ENCODE measurements at places on chromosomes 7 and 10. TPM values are rescaled to one million over a fixed set of nuclear protein-coding genes. Genes with fewer than 3 reads are reported as not detected.

GRCh38 chr7:32043688-32044087 lies 26.5 kb downstream of the PDE1C start:
- no peaks in the 10 kb centered on the region for H3K36me3 ChIP-seq
- no peaks in the 10 kb centered on the region for H3K27me3 ChIP-seq
- peaks cover 3% of the 10 kb centered on the region for H3K4me1 ChIP-seq

The ENTPD1 gene
- 1.7 TPM for total RNA-seq

DNA sequence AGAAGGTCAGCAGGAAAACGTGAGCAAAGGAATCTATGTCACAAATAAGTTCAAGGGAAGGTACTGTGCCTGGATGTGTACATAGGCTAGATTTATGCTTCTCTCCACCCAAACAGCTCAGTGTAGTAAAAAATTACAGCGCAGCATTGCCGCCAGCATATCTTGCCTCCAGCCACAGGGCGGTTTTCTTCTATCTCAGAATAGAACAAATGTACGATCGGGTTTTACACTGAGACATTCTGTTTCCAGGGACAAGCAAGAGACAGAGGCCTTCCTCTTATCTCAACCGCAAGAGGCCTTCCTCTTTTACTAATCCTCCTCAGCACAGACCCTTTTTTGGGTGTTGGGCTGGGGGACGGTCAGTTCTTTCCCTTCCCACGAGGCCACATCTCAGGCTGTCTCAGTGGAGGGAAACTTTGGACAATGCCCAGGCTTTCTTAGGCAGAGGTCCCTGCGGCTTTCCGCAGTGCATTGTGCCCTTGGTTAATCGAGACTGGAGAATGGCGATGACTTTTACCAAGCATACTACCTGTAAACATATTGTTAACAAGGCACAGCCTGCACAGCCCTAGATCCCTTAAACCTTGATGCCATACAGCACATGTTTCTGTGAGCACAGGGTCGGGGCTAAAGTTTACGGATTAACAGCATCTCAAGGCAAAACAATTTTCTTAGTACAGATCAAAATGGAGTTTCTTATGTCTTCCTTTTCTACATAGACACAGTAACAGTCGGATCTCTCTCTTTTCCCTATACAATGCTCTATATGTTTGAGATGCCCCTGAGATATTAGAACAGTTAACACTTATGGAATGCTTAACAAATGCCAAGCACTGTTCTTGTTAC lies 11.6 kb upstream of the ABHD11 start:
- no peak for DNase-seq
- no peaks in the 10 kb centered on the region for H3K36me3 ChIP-seq
- 0 out of 2 replicates have a peak, but pooled peaks cover 3% of the 10 kb centered on the region for H3K4me1 ChIP-seq
- peak overlapping the region; percentile 66 for H3K27ac ChIP-seq

The DHTKD1 gene
- 61.4 TPM for total RNA-seq

- no peak for DNase-seq
- peaks cover 2% of the 10 kb centered on the region for H3K36me3 ChIP-seq
- no peak overlapping the region for H3K27ac ChIP-seq
- no peak overlapping the region for H3K4me3 ChIP-seq
Measured at GRCh38 chr10:378230-378929, 243.1 kb downstream of the ZMYND11 start.

- H3K27me3 ChIP-seq: no peaks in the 10 kb centered on the region
- no peak for DNase-seq
- H3K4me1 ChIP-seq: no peaks in the 10 kb centered on the region
- H3K36me3 ChIP-seq: no peaks in the 10 kb centered on the region
- no peak overlapping the region for H3K27ac ChIP-seq
Measured at GRCh38 chr10:30967650-30968410, 63.8 kb downstream of the ZNF438 start.

DNA sequence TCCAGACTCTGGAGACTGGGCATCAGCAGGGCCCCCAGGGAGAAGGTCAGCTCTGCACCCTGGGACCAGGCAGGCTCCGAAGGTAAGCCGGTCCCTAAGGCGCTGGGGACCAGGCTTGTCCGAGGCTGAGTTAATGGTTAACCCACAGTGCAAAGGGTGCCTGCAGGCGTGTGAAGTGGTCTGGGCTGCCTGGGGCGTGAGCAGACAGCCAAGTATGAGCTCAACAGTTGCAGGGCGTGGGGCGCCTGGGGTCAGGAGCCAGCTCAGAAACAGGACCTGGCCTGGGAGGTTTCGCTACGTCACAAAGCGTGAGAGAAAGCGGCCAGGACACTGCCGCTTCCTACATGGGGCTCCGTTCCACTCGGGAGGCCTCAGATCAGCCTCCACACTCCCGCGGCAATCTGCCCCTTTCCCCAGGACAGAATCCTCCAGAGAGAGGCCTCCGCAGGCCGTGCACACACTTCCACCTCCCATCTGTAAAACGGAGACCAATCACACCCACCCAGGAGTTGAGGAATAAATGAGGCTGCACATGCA lies 16.0 kb downstream of the PDGFA start:
- H3K27me3 ChIP-seq: no peaks in the 10 kb centered on the region
- peak overlapping the region; percentile 100 for H3K27ac ChIP-seq
- peaks cover 12% of the 10 kb centered on the region for H3K36me3 ChIP-seq
- no peak overlapping the region for H3K4me3 ChIP-seq
- peak; percentile 99 for DNase-seq

DNA sequence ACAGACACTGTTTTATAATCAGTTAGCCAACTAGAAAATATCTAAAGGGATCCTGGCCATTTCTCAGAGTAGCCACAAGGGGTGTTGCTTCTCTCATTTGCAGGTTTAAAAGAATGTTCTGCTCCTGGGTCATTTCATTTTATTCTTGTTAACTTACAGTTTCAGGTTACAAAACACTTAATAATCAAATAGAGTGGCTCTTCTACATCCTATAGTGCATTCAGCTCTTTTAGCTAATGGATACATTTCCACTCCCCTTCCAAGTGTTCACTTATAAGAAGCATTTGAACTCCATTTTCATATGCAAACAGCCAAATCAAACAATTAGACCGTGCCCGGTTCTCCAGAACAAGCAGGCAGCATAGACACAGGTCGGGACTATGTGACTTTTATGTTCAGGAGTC lies 117.5 kb downstream of the TRIL start:
- H3K4me1 ChIP-seq: no peaks in the 10 kb centered on the region
- DNase-seq: no peak
- H3K27ac ChIP-seq: no peak overlapping the region
- no peaks in the 10 kb centered on the region for H3K27me3 ChIP-seq
- H3K36me3 ChIP-seq: no peaks in the 10 kb centered on the region
- no peak overlapping the region for H3K4me3 ChIP-seq

DNA sequence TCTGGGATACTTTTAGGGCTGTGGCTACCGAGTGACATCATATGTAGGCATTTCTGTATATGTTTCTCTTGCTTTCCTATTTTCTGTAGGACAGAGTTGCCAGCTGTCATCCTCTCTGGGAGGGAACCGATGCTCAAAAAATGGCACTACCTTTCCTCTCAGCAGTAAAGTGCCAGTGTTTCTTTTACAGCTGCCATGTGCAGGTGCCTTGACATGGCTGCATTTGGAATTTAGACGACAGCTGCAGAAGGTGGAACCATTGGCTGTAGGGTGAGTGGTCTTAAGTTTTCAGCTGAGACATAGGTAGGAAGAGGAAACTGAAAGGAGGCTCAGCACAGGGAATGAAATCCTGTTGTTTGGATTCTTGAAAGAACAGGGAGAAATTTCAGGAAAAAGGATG lies 20.2 kb upstream of the RPA3 start:
- H3K27me3 ChIP-seq: no peaks in the 10 kb centered on the region
- H3K4me1 ChIP-seq: no peaks in the 10 kb centered on the region
- DNase-seq: no peak

GRCh38 chr10:33039181-33039580 lies 81.2 kb upstream of the ITGB1 start:
- H3K27me3 ChIP-seq: no peaks in the 10 kb centered on the region
- H3K27ac ChIP-seq: no peak overlapping the region
- H3K4me1 ChIP-seq: no peaks in the 10 kb centered on the region

DNA sequence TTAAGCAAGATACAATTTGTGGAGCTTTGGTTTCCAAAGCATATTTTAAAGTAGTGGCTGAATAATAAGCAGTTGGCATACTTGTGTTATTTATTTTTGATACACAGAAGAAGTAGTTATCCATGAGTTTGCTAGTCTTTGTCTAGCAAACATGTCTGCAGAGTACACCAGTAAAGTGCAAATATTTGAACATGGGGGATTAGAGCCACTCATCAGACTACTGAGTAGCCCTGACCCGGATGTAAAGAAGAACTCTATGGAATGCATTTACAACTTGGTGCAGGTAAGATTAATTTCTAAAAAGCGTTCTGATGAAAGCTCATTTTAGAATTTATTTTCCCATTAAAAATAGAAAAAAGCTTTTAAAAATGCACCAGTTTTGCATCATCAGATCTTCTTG lies 31.4 kb downstream of the ARMC3 start:
- DNase-seq: no peak
- peaks cover 8% of the 10 kb centered on the region for H3K4me1 ChIP-seq
- H3K4me3 ChIP-seq: no peak overlapping the region
- H3K27me3 ChIP-seq: no peaks in the 10 kb centered on the region

DNA sequence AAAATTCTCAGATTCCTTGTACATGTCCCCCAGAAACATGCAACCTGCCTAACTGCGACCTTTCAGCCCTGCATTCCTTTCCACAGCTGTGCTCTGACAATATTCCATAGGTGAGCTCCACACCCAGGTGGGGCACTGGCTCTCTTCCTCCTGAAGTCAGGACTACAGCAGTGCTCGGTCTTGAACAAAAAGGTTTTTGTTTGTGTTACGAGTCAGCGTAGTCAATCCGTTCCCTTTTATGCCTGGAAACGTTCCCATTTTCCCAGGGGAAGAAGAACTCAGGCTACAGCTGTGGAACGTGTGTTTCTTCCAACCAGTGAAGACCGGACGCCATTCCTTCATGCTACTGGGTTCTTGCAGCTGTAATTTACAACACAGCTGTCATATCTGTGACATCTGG lies 52.4 kb upstream of the PFKP start:
- H3K4me3 ChIP-seq: no peak overlapping the region
- no peaks in the 10 kb centered on the region for H3K36me3 ChIP-seq
- H3K27me3 ChIP-seq: no peaks in the 10 kb centered on the region
- DNase-seq: no peak

DNA sequence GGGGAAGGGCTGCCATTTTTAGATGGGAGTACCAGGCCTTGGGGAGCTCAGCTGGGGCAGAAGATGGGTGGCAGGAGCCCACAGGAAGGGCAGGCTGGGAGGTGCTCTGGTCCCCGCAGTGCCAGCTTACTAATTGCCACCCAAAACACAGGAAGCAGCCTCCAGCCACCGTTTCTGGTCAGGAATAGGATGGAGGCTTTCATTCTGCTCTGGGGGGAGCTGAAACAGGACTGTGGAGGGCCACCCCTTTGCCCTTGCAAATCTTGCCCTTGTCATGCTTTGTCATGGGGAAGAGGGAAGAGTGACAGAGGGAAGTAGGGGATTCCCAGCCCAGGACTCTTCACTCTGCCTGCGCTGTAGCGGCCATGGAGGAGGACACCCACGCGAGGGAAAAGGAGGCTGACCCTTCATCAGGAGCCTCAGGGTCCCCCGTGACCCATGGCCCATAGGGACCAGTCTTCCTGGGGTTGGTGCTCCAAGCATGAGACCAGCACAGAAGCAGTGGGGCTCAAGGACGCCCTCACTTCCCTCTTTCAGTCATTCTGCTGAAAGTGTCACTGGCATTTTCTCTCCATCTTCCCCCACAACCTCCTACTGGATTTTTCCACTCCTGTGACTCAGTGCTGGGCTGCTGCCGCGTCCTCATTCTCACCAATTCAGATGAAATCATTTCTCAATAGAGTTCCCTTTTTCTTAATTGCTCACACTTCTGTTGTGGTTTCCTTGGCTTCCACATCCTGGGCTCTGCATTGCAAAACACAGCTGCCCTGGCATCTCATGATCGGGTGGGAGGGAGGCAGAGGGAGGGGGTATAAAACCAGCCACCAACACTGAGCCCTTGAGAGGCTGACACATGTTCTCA lies 61.9 kb downstream of the MKI67 start:
- no peaks in the 10 kb centered on the region for H3K4me1 ChIP-seq
- no peak overlapping the region for H3K4me3 ChIP-seq
- DNase-seq: no peak
- no peaks in the 10 kb centered on the region for H3K27me3 ChIP-seq

The PLCE1 gene
- total RNA-seq: 10.7 TPM

The EPHB6 gene
- 2.7 TPM for total RNA-seq

Data from Caco-2 (cell line).